ENCODE measurements at places on chromosomes 1 and 21.

DNA sequence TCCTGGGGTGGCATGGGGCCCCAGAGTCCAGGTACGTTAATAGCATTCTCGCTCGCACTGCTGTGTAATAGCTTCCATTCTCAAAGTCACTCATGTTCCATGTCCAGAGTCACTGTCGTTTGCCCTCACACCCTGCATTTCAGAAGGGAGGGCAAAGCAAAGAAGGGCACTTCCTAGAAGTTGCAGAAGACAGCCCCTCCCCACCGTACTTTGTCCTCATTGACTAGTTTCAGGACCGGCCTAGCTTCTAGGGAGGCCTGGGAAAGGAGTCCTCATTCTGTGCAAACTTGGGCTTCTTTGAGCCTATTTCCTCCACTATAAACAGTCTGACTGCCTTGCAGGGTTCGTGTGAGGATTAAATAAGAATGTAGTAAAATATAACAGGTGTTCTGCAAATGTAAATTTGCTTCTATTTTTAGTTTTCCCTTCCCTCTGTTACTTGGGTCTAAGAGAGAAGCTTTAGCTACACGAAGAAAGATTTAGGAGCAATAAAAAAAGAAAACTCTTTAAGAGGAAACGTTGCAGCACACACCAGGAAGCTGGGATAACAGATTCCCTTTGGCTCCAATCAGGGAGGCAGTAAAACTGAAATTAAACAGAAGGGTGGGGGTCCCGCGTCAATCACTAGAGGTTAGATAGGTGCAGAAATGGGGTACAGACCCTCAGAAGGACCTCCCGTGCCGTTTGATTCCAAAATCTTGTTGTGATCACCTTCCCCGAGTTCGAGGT is 40.1 kb downstream of the ACTL8 start:
- DNase-seq: no peak

- DNase-seq: peak; percentile 77
Measured at GRCh38 chr1:2547210-2548067, 8.7 kb upstream of the TNFRSF14 start.

- no peak for DNase-seq
Measured at GRCh38 chr1:162373541-162374260, 3.0 kb downstream of the SPATA46 start.

- DNase-seq: no peak
Measured at GRCh38 chr1:109485001-109485400, 1.3 kb downstream of the ATXN7L2 start.

GRCh38 chr21:45155910-45156309 is 81.5 kb downstream of the ADARB1 start:
- DNase-seq: no peak

- DNase-seq: no peak
Measured at GRCh38 chr21:32565856-32566465, 19.4 kb downstream of the TCP10L start.

GRCh38 chr1:2347896-2348295 is 43.5 kb downstream of the MORN1 start:
- no peak for DNase-seq

- no peak for DNase-seq
Measured at GRCh38 chr1:171912509-171913175, 71.3 kb downstream of the DNM3 start.

- no peak for DNase-seq
Measured at GRCh38 chr1:226092965-226093364, 30.4 kb downstream of the H3-3A start.

DNA sequence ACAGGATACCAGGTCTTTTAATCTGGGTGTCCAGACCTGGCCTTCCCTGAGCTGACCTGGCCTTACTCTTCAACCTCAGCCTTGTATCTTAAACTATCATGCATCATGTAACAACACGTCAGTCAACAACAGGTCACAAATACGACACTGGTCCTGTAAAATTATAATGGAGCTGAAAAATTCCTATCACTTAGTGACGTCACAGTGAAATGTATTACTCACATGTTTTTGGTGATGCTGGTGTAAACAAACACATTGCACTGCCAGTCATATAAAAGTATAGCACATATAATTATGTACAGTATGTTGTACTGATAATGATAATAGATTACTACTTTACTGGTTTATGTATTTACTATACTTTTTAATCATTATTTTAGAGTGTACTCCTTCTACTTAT is 31.5 kb downstream of the ESRRG start:
- DNase-seq: no peak

DNA sequence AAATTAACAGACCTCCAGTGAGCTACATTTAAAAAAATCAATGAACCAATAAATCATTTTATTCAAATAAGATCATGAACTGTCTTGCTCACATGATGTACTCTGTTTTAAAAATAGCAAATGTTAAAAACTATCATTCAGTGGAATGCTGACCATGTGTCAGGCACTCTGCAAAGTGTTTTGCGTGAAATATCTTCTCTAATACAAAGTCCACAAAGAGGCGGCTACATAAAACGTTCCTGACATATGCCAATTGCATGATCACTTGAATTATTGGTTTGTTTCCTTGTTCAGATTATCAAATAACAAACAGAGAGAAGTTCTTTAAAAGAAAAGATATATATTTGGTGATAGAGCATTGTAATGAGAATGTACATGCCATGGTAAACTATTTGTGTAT is 10.7 kb downstream of the FMO2 start:
- DNase-seq: no peak

DNA sequence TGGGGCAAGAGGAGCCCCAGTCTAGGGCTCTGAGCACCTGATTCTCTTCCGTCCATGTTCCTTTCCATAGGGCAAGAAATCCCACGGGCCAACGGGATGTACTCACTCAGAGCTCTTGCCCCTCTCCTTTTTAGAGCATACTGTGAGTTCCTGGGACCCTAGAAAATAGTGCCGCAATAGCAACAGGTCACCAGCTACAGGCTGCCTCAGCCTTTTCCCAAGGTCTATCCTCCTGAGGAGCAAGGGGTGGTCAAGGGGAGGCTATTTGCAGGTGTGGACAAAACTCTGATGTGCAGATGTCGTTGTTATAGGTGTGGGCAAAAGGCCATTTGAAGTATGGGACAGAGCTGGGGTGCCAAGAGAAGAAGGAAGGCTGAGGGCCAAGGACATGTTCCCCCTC is 1.6 kb upstream of the QSOX1 start:
- no peak for DNase-seq

- DNase-seq: no peak
Measured at GRCh38 chr1:148354284-148354912, 128.7 kb downstream of the PPIAL4G start.

All from GM13976 (cell line).